Stimulated activated CD8-positive, alpha-beta memory T cell treated with anti-CD3 and anti-CD28 coated beads, Interleukin-2, amount 100 ng/mL, for 48 hours (primary cell): ENCODE measurements at places on chromosomes 1 and 21.

DNA sequence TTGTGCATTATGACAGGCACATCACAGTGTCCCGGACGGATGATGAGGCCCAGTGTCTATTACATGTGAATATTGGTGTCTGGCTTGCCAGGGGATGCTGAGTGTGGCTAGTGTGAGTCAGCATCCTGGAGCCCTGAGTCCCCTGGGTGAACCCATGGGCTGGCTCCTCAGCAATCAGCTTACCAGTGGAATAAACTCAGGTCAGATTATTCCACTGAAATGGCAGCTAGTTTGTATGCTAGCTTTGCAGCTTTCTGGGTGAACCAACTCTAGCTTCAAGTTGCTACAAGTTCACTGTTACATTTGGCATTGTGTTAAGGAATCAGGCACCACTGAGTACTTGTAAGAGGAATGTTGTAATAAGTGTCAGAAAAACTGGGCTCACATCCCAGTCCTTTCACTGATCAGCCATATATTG, 23.9 kb upstream of the RPTN start:
- no peak for DNase-seq

- DNase-seq, result no peak
Observed at GRCh38 chr1:51504806-51505525, 14.1 kb downstream of the EPS15 start.

GRCh38 chr1:232711996-232712395, 82.1 kb upstream of the SIPA1L2 start:
- DNase-seq, result no peak

DNA sequence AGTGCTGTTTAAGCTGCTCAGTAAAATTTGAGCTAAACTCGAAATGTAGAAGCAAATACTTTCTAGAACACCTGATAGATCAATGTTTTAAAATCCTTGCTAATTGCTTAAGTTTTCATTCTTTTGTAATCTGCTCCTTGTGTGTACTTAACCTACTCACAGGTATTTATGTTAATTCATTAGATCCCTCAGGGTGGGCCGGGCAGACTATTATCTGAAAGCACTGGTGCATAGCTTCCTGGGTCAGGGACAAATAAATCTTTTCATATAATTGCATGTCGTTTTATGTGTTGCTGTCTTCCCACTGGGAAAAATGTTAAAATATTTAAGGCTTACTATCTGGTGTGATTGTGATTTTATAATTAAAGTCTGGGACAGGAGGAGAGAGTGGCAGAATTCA, 440.5 kb downstream of the SMYD3 start:
- no peak for DNase-seq

DNA sequence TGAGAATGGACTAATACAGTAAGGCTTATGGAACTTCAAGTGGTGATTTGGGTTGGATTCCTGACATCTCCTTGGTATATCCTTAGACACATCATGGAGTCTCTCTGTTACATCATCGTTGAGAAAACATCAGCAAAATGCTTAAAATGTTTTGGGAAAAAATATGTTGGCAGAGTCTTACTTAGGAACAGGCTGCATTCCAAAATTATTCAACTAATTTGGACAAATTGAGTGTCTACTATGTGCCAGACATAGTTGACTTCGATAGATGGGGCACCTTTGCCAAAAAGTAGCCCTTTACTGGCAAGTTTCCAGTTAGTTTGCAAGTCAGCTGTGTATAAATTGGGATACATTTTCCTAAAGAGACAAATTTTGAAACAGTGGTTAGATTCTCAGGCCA, 253.4 kb upstream of the ST6GALNAC5 start:
- DNase-seq, result no peak

GRCh38 chr1:228871314-228872061, 136.2 kb downstream of the RHOU start:
- no peak for DNase-seq

DNA sequence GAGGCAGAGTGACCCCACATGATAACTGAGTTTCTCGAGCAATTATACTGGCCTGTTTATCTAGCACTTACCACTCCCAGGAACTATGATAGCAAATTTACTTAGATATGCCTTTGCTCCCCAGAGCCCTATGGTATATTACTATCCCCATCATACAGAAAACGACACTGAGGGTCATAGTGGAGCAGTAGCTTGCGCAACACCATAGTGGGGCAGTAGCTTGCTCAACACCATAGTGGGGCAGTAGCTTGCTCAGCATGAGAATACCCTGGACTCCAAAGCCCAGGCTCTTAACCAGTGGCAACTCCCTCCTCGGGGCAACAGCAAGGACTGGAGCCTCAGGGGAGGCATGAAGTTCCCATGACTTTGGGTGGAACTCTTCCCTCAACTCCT, 211.9 kb downstream of the NPHP4 start:
- no peak for DNase-seq

DNA sequence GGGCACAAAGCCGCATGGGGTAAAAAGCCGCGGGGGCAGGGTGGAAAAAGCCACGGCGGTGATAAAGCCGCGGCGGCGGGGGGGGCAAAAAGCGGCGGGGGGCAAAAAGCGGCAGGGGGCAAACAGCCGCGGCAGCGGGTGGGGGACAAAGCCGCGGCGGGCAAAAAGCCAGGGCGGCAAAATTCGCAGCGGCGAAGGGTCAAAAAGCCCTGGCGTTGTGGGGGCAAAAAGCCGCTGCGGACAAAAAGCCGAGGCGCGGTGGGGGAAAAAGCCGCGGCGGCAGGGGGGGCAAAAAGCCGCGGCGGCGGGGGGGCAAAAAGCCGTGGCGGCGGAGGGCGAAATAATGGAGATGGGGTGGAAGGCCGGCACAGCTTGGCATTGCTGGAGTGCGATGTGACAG, 3902.9 kb downstream of the SRGAP2C start:
- DNase-seq, result no peak

- no peak for DNase-seq
Observed at GRCh38 chr1:166193057-166193698, 26.4 kb upstream of the FAM78B start.
